ENCODE measurements at places on chromosomes 13 and 19.

DNA sequence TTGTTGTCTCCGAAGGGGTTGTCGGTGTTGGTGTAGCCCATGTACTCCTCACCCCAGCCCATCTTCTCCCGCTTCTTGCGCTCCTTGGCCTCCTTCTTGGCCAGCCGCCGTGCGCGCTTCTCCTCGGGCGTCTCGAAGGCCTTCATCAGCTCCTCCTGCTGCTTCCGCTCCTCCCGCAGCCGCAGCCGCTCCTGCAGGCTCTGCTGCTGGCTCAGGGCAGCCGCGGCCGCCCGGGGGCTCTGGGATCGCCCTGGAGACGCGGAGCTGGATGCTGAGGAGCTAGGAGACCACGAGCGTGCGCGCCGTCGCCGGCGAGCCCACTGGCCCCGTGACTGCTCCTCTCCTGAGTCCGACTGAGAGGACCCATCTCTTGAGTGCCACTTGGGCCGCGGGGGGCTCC lies 2.9 kb downstream of the CACTIN start:
- DNase-seq, result no peak

- DNase-seq, result no peak
These were observed 312.4 kb downstream of the ZNF536 start for GRCh38 chr19:30684613-30685012.

- no peak for DNase-seq
These were observed 15.7 kb upstream of the TCF3 start for GRCh38 chr19:1668048-1668485.

DNA sequence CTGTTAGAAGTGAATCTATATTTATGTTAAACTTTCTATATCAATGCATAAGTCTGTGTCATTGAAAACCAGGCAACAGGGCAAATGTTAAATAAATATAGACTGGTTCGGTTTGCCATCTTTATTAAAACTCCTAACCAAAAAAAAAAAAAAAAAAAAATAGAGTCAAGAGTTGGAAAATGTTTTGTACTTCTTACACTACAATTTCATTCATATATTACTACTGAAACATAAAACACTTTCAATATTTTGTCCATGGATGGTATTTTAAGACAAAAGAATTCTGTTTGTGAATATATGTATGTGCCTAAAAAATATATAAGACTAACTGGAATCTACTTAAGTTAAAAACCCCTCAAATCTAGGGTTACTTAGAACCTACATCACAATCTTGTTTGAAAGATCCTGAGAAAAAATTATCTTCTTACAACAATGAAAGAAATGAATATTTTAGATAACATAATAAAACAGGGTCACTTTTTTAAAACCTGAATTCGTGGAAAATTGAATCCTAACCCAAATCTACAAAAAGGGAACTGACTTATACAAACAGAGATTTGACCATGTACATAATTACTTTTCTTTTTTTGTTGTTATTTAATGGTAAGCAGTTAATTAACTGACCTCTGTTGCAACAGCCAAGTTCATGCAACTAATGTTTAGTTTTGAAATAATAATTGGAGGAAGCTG lies 5.1 kb downstream of the DACH1 start:
- no peak for DNase-seq

Measured in stimulated activated CD8-positive, alpha-beta memory T cell treated with anti-CD3 and anti-CD28 coated beads, Interleukin-4, amount 100 ng/mL, for 1 hour (primary cell).